GM10248 (cell line): ENCODE measurements at places on chromosomes 5 and 9.
A peak's percentile ranks its signal among the peaks of the same experiment; 100 is the strongest.

DNA sequence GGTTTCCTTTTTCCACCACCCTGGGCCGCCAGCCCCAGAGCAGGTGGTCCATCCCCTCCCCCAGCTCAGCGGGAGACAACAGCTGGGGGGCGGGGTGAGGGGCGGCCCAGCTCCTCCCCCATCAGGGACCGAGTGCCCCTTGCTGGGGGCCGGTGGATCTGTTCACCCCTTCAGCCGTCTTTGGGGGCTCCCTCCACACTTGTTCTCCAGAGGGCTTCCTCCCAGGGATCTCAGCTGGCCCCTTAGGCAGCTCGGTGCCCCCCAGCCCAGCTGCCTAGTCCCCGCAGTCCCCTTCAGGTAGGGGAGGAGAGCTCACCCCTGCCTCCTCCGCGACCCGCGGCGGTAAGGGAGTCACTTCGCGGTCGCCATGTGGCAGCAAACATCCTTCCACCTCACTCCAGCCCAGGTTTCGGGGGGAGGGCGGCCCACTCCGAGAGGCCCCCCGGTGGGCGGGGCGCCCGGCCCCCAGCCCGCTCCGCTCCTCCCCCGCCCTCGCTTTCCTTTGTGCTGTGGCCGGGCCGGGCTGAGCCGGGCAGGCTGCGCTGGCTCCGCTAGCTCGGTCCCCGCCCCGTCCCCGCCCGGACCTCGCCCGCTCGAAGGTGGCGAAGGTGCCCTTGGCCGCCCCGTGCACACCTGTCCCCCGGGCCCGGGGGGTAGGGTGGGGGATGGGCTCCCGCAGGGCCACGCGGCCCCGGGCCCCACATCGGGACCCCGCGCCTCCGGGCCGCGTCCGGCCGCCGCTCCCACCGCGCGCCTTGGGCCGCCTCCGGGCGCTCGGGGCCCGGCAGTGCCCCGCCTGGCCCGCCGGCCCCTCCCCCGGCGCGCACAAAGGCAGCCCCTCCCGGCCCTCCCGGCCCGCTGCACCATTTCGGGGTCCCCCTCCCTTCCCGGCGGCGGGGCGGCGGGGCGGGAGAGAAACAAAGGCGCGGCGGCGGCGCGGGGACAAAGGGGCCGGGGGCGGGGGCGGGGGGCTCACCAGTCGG lies 683 bp downstream of the DBN1 start:
- peak; percentile 84 for DNase-seq

GRCh38 chr5:15741591-15741990 lies 241.6 kb downstream of the FBXL7 start:
- no peak for DNase-seq

DNA sequence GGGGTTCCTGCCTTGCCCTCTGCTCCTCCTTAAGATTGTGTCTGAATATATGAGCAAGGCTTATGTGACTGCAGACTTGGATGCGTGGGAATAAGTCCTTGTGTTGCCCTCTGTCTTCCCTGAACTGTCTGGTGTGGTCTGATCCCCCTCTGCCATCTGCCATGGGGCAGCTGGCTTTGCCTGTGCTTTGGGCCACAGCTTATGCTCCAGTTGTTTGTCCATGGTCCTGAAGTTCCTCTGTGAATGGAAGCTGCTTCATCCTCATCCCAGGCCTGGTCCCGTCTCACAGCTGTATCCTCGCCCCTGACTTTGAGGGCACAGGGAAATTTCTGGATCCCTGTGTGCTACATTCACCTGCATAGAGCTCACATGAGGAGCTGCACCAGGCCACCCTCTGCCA lies 14.7 kb downstream of the IL31RA start:
- DNase-seq, result no peak

- DNase-seq, result no peak
Observed at GRCh38 chr5:61735995-61736394, 403.9 kb downstream of the ZSWIM6 start.

GRCh38 chr5:57174890-57175510 lies 1.1 kb downstream of the GPBP1 start:
- no peak for DNase-seq

DNA sequence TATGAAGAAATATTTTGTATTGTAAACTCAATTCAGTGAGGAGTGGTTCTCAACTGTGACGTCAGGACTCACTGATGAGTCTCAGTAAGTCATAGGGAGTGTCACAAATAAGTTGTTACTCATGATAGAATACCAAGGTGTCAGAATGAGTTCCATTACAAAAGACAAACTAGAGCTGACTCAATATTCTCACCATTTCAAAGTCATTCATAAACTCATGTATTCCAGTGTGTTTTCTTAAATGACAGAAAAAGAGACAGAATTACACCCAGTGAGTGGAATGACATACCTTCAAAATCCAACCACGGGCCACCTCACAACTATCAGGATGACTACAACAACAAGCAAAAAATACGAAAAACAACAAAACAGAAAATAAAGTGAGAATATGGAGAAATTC lies 321.5 kb downstream of the ENC1 start:
- DNase-seq, result no peak
